ENCODE measurements at places on chromosomes 11 and 22.
A peak's percentile ranks its signal among the peaks of the same experiment; 100 is the strongest.

- DNase-seq: peak; percentile 48
Measured at GRCh38 chr11:118918128-118918685, 7.5 kb downstream of the BCL9L start.

- no peak for DNase-seq
Measured at GRCh38 chr11:72899238-72899637, 85.0 kb downstream of the ATG16L2 start.

DNA sequence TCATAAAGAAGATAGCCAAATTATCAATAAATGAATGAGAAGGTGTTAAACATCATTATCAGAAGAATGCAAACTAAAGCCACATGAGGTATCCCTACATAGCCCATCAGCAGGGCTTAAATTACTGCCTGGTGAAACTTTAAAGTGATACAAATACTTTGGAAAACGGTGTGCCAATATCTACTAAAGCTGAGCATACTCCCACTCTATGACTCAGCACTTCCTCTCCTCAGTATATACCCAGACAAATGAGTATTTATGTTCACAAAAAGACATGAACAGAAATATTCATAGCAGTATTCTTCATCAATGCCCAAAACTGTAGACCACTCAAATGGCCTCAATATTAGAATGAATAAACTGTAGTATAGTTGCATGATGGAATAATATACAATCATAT is 284.6 kb upstream of the ZC3H12C start:
- DNase-seq: no peak

GRCh38 chr11:110951037-110951949 is 239.1 kb upstream of the ARHGAP20 start:
- no peak for DNase-seq

- no peak for DNase-seq
Measured at GRCh38 chr11:96167787-96168186, 175.2 kb downstream of the MAML2 start.

- peak; percentile 80 for DNase-seq
Measured at GRCh38 chr11:109123816-109124787, 297.9 kb upstream of the C11orf87 start.

DNA sequence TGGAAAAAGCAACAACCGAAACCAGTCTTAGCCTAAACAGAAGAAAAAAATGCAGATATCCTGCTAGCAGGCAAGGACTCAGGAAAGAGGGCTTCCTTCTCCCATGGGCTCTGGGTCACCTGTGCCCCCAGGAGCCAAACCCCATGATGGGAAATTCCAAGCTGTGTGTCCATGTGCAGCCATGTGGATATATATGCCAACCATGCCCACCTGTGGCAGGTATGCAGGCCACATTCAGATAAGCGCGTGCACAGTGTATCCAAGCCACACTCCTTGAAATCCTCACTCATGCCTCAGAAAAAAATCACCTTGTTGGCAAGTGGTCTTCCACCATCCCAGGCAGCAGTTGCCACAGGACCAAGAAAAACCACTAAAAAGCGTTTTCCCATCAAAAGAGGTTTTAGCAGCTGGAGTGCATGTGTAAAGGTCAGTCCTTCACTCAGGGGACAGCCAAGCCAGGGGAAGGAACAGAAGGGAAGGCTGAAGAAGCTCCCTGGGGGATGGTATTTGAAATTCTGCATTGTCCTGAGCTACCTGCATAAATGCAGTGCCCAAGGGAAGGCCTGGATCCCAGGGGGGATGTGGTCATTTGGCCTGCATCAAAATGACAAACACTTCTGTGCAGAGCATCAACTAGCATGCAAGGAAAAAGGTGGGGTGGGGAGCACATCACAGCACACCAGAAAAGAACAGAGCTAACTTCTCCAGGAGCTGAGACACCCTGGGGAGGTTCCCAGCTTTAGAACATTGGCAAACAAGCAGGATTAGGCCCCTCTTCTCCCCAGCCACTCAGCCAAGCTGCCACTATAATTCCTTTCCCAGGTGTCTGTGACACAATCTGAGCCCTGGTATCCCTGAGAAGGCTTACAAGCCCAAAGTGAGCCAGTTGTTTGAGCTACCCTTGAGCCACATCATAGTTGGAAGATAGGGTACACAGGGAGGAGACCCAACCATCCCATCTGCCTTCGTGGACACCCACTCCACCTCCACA is 76.2 kb downstream of the GALNT18 start:
- no peak for DNase-seq

DNA sequence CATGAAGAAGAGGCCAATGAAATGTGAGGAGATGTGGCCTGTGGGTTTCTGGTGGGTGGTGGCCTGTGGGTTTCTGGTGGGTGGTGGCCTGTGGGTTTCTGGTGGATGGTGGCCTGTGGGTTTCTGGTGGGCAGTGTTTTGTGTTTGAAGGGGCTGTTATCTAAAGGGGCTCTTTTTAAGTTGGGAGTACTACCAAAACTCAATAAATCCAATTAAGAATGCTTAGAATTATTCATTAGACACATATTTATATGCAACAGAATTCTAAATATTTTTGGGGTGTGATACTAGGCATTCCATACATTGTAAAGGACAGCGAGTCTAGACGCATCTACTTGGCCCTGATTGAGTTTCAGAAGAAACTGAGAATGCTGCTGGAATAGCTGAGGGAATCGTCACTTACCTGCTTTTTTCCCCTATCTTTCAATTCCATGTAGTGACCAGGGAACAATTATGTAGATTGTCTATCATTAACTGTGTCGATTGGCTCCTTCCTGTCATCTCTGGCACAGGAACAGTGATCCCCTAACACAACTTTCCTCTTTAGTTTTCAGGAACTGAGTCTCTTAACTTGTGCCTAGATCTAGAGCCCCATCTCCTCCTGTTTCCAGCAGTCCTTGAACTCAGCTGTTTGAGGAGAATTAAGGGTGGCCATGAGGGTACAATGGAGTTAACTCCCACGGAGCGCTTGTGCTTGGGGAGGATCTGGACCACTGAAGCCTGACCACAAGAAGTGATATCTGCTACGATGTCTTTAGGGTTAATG is 37.3 kb upstream of the TOP3B start:
- no peak for DNase-seq

- DNase-seq: no peak
Measured at GRCh38 chr11:12382451-12382850, 5.1 kb downstream of the PARVA start.

DNA sequence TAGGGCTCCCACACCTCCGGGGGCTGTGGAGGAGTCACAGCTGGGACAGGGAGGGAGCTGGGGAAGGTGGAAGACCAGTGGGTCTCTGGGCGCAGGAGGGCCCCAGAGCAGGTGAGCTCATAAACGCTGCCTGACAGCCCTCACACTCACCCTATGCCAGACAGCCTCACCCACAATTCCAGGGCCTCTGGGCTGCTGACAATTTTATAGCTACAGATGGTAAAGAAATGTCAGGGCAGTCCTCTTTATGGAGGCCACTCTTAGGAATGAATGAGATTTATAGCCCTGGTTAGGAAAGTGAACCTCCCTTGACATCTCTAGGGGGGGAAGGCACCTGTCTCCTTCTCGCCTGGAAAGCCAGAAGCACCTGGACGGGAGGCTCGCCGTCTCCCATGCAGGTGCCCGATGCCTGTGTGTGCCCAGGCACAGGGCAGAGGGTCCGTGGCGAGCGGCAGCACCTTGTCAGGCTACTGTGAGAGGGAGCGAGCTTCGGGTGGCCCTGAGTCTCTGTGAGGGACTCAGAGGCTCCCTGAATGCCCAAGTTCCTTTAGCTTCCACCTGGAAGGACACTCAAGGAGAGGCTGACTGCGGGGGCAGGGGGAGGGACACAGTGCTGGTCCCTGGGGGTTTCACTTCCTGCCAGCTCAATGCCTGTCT is 39.9 kb downstream of the IGSF9B start:
- DNase-seq: no peak

DNA sequence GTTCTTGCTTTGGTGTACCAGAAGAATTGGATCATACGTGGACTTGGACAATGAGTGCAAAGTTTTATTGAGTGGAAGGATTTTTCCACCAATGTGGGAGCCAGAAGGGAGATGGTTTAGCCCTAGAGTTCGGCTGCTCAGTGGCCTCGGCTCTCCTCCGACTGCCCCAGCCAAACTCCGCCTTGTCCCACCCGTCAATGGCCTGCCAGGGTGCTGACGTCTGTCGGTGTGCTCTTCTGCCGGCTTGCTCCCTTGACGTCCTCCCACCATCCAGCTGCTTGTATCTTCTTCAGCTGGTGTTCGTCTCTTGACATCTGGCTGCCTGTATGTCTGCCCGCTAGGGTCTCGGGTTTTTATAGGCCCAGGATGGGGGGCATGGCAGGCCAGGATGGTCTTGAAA is 154.8 kb downstream of the APOL5 start:
- no peak for DNase-seq

DNA sequence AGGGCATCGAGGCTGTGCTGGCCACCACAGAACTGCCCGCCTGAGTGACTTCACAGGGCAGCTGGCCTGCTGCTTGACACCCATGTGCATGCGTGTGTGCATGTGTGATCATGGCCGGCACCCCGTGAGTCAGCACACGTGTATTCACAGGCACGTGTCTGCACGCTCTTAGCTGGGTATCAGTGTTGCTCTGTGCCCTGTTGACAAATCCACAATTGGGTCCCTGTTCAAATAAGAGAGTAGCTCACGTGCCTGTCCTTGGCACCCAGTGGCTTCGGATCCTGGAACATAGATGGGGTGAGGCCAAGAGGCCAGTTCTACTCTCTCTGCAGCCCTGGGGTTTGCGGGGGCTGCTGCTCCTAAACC is 14.0 kb downstream of the B3GAT1 start:
- no peak for DNase-seq

DNA sequence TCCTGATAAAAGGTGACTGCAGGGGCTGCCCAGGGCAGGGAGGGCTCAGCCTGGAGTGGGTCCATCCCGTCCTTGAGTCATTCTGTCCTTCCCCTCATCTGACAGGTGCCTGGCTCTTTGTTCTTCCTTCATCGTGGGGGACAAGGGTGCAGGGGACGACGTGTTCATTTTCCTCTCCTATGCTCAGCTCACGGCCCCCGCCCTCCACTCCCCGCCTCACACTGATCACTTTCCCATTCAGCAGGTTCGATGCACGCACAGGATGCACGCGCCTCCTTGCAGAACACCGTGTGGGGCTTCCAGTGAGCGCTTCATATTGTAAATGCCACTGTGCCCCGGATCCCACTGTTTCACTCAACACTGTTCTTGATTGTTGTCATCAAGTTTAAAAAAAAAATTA is 32.7 kb upstream of the SHANK2 start:
- DNase-seq: no peak

DNA sequence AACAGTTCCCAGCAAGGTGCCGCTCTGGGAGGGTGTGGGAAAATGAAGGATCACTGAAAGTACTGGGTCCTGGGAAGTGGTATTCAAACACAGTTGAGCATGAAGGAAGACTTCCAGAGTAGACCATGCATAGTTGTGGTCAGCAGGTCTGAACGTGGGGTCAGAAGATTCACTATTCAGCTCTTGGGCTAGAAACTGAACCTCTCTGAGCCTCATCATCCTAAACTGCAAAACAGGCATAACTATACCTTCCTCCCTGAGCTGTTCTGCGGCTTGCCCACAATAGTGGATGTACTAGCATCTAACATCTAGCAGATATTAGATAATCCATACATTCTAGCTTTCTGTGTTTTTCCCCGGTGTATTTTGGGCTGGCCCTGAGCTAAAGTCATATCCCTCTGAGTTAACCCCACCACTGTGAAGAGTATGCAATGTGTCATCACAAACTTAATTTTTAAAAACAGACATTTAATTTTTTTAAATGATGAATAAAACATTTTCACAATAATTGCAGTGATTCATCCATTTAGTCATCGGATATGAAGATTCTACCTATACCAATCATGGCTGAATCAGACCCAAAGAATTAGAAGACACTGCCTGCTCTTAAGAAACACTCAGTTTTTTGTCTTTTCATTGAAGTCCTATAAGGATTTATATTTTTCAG is 179.1 kb downstream of the BLID start:
- DNase-seq: no peak

- no peak for DNase-seq
Measured at GRCh38 chr22:49937758-49938564, 19.5 kb downstream of the CRELD2 start.

- DNase-seq: no peak
Measured at GRCh38 chr11:48103621-48104567, 112.7 kb upstream of the OR4B1 start.

DNA sequence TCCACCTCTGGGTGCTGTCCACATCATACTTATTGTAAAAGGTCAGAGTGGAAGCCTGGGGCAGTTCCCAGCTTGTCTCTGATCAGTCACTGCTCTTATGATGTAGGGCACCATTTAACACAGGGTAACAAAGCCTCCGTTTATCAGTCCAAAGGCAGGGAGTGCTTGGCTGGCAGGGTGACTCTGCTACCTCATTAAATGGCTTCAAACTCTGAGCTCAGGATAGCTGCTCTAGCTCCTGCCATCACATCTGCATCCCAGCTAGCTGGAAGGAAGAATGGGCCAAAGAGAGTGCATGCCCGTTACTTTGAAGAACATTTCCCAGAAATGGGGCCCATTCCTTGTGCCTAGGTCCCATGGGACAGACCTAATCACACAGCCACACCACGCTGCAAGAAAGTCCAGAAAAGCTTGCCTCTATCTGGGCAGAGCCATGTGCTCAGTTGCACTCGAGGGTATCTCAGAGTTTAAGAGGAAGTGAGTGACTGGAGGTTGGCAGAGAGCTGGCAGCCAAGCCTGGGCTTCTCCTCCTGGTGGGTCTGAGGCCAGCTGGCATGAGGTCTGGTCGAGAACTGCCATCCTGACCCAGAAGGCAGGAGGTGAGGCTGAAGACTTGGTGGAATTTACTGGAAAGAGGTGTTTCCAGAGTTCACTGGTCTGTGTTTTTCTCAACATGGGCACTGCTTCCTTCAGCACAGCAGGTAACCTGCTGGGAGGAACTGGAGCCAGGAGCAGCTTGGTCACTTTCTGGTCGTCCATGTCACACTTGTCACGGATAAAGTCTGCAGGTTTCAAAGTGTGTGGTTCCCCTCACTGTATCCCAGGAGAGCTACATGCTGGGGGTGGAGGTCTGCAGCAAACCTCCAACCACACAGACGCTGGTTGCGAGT is 935.7 kb downstream of the BRD1 start:
- DNase-seq: no peak

DNA sequence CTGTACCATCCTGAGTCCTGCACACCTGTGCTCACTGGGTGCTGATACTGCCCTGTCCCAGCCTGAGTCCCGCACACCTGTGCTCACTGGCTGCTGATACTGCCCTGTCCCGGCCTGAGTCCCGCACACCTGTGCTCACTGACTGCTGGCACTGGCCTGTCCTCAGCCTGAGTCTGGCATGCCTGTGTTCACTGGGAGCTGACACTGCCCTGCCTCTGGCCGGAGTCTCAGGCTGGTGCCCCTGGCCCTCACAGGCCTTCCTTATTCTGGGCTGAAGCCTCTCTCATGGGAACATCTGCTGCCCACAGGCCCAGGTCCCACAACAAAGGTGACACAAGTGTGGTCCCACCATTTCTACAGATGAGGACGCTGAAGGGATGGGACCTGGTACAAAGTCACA is 115.1 kb downstream of the MPPED1 start:
- no peak for DNase-seq

GRCh38 chr11:36738292-36738861 is 140.3 kb upstream of the RAG2 start:
- DNase-seq: no peak
